ENCODE measurements at places on chromosomes 1 and 21.

DNA sequence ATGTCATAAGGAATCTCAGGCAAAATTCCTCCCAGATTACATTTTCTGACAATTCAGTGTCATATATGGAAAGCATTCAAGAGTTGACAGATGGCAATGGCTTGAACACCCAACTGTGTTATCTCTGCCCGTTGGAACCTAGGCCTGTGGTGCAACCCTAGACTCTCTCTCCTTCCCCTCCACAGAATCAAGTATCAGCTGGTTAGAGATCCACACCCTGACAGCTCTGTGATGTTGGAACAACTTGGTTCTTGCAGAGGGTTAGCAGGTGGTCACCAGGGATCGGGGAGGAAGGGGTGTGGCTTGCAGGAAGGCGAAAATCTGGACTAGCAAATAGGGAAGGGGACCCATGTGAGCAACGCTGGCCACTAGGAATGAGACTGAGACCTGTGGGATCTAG, 26.3 kb downstream of the PCSK9 start:
- DNase-seq = no peak
- peaks cover 4% of the 10 kb centered on the region for H3K4me1 ChIP-seq
- H3K27me3 ChIP-seq = no peaks in the 10 kb centered on the region
- H3K4me3 ChIP-seq = no peak overlapping the region
- peak overlapping the region; percentile 26 for H3K27ac ChIP-seq
- peaks cover 42% of the 10 kb centered on the region for H3K36me3 ChIP-seq

- no peaks in the 10 kb centered on the region for H3K27me3 ChIP-seq
- DNase-seq = no peak
- no peak overlapping the region for H3K4me3 ChIP-seq
- no peak overlapping the region for H3K27ac ChIP-seq
- H3K4me1 ChIP-seq = peaks cover 67% of the 10 kb centered on the region
- no peaks in the 10 kb centered on the region for H3K36me3 ChIP-seq
Observed at GRCh38 chr1:225451340-225451739, 23.5 kb upstream of the LBR start.

DNA sequence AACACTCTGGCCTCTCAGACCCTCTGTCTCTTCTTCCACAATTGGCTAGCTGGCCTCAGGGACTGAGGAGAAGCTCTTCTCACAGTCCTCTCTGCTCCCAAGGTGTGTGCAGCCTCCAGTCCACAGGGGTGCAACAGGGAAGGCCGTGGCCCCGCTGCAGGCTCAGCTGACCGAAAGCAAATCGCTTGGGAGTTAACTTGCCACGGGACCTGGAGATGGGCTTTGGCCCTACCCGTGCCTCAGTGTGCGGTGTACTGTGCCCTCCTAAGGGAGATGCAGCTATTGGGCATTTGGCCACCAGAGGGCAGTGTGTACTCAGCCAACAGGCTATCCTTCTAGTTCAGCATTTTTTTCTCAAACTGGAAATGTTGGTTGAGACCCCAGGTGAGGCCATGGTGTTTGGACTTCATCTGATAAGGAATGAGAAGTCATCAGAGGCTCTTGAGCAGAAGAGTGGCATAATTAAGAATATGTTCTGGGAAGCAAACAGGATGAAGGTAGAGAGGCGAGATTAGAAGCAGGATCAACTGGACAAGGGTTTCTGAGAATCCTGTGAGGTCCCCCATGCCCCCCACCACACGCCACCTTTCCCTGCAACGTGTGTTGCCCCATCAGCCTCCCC, 42.5 kb upstream of the TMEM125 start:
- H3K27me3 ChIP-seq = no peaks in the 10 kb centered on the region
- H3K4me3 ChIP-seq = no peak overlapping the region
- no peak overlapping the region for H3K27ac ChIP-seq
- no peaks in the 10 kb centered on the region for H3K4me1 ChIP-seq
- DNase-seq = peak; percentile 86
- H3K36me3 ChIP-seq = no peaks in the 10 kb centered on the region

GRCh38 chr1:119656410-119656955, 8.4 kb upstream of the ZNF697 start:
- no peaks in the 10 kb centered on the region for H3K36me3 ChIP-seq
- no peaks in the 10 kb centered on the region for H3K4me1 ChIP-seq
- H3K27ac ChIP-seq = no peak overlapping the region

DNA sequence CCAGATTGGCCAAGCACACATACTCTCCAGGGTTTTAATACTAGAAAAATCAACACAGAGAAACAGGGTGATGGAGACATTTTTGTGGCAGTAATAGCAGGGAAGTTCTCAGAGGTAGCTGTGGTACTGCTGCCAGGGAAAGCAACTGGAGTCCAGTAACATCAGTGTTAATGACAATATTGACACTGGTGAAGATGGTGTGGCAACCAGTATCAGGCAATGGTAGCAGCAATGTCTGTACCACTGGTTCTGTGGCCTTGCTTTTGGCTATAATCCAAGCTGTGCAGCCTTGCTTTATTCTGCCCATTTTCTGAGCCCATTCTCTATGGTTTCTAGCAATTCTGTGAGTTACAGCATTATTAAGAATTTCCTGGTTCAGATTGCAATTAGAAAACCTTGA, 1.6 kb upstream of the SNX7 start:
- H3K4me1 ChIP-seq = peaks cover 13% of the 10 kb centered on the region
- no peaks in the 10 kb centered on the region for H3K36me3 ChIP-seq
- H3K27ac ChIP-seq = no peak overlapping the region

DNA sequence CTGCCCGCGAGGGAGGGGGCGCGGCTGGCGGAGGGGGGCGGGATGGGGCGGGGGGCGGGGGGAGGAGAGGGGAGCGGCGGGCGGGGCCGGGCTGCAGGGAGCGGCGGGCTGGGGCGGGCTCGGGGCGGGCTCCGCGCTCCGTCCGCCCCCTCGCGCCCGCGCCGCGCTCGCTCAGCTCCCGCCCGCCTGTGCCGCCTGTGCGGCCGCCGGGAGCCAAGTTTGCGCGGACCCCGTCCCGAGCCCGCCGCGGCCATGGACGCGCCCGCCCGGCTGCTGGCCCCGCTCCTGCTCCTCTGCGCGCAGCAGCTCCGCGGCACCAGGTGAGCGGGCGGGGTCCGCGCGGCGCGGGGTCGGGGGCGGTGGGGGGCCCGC, at the start of gene GABRD:
Gene GABRD (plus strand): TSS at position 174 of the 372 bp plus-strand sequence. CDS start 79 bp downstream, at position 253.
- H3K4me3 ChIP-seq = peak within 1 kb of the TSS; percentile 62
- peaks cover 57% of the 10 kb centered on the region for H3K27me3 ChIP-seq
- peaks cover 1% of the 10 kb centered on the region for H3K36me3 ChIP-seq
- no peak within 1 kb of the TSS for H3K27ac ChIP-seq

DNA sequence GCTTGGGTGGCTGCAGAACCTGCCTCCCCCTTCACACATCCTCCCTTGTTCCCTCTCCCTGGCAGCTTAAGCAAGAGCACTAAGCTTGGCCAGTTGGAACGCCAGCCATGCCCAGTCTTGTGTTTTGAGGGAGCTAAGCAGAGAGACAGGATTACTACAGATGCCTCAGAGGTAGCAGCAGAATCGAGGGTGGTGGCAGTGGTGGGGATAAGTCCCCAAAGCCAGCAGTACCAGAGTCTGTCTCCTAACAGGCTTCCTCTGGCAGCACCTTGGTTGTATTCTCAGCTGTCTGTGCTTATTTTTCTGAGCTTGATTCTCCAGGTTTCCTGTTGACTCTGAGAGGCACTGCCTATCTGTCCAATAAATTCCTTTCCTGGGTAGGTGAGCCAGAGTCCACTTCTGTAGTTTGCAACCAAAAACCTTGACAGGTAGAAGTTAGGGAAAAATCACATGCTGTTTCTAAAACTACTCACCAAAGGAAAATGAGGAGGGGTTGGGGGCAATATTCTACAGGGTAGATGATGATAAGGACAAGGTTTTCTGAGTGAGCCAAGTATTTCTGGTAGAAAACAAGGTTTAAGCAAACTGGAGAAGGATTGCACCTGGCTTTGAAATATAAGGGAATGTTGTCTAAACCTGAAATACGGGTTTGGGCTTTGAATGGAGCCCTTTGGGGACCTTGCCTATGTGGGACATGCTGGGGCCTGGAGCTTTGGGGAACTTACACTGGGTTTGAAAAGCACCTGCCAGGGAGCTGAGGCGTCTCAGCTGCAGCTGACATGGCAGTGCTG, 100.8 kb downstream of the PBX1 start:
- H3K27me3 ChIP-seq = peaks cover 3% of the 10 kb centered on the region
- H3K36me3 ChIP-seq = no peaks in the 10 kb centered on the region
- H3K4me1 ChIP-seq = peaks cover 7% of the 10 kb centered on the region
- H3K27ac ChIP-seq = no peak overlapping the region
